Mammary epithelial cell (primary cell): ENCODE measurements at places on chromosomes 7 and 10.

- peak; percentile 87 for DNase-seq
These were observed 92.8 kb downstream of the CHN2 start for GRCh38 chr7:29287366-29287765.

DNA sequence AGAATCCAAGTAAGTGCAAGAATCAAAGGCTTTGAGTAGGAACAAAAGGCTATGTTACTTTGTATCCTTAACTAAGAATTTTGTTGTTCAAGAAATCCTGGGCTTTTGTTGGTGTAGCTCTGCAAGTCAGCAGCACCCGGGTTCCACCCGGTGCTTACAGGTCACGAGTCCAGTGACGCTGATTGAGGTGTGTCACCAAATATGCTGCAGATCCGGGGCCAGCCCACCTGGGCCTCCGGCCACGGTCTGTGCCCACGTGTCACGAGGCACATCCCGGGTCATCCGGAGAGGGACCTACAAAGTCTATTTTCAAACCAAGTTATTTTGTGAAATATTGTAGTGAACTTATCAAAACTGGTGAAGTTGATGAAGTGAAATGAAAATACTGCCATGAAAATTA, 103.1 kb downstream of the MGMT start:
- no peak for DNase-seq

DNA sequence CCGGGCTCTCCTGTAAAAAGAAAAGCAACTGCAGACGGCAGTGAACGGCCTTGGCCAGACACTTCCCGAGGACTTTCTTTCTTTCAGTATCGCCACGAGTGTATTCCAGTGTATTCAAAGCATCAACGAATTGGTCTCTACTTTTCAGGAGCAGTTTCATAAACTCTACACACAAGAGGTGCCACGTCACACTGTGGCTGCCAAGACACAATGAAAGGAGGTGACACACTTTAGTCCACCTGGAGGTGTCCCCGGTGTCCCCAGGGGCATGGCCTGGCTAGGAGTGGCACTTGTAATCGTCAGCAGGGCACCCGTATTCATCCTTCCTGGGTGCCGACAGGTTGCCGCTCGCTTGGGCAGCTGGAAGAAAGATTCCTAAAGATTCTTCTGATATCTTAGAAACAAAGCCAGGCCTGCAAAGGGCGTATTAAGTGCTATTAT, 5.0 kb downstream of the TNS3 start:
- no peak for DNase-seq

GRCh38 chr10:28993861-28994260, 295.0 kb upstream of the LYZL1 start:
- DNase-seq: no peak
